Colonic mucosa (tissue), 4 donors: ENCODE measurements at places on chromosomes 7 and 10. TPM values are rescaled to one million over a fixed set of nuclear protein-coding genes. Genes with fewer than 3 reads are reported as not detected.
A peak's percentile ranks its signal among the peaks of the same experiment; 100 is the strongest.

- no peaks in the 10 kb centered on the region for H3K36me3 ChIP-seq
- H3K27me3 ChIP-seq: no peaks in the 10 kb centered on the region
- H3K27ac ChIP-seq: peak overlapping the region; percentile 64
- H3K4me1 ChIP-seq: peaks cover 6% of the 10 kb centered on the region
Measured at GRCh38 chr7:143391462-143392404, 10.6 kb downstream of the ZYX start.

The OR2A42 gene
- total RNA-seq: not detected

The CCDC3 gene
- total RNA-seq: 2.1 TPM

- peak; percentile 38 for DNase-seq
- H3K4me3 ChIP-seq: peak overlapping the region; percentile 75
- H3K27ac ChIP-seq: peak overlapping the region; percentile 85
- no peaks in the 10 kb centered on the region for H3K36me3 ChIP-seq
- peaks cover 8% of the 10 kb centered on the region for H3K4me1 ChIP-seq
- H3K27me3 ChIP-seq: no peaks in the 10 kb centered on the region
Measured at GRCh38 chr10:127907411-127908105, 655 bp downstream of the PTPRE start.
